ENCODE measurements at places on chromosomes 12 and 14. TPM values are rescaled to one million over a fixed set of nuclear protein-coding genes. Genes with fewer than 3 reads are reported as not detected.

The SRRM4 gene
- not detected for total RNA-seq

The CLEC4D gene
- not detected for total RNA-seq

The TPH2 gene
- not detected for total RNA-seq

The DUSP6 gene
- 87.9 TPM for total RNA-seq

The GPRC5A gene
- 0.10 TPM for total RNA-seq

- DNase-seq = no peak
- H3K27me3 ChIP-seq = no peaks in the 10 kb centered on the region
- H3K4me1 ChIP-seq = no peaks in the 10 kb centered on the region
- no peak overlapping the region for H3K27ac ChIP-seq
- peaks cover 24% of the 10 kb centered on the region for H3K36me3 ChIP-seq
Measured at GRCh38 chr14:34766606-34767005, 52.2 kb upstream of the CFL2 start.

DNA sequence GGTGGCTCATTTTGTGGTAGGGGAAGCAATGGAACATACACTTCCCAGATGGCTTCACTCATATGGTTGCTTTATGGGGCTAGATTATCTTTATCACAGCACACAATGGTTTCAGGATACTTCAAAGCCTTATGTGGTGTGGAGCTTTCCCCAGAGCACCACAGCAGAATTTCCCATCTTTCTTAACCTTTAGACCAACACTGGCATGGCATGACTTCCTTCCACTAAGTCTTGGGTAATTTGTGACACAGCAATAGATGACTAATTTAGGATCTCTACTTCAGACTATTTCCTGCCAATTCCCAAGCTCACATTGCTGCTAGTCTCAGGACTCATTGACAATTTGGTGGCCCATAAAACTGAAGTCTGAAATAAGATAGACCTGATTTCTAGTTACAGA lies 36.9 kb upstream of the DCN start:
- no peak for DNase-seq
- no peaks in the 10 kb centered on the region for H3K27me3 ChIP-seq
- no peak overlapping the region for H3K27ac ChIP-seq
- no peaks in the 10 kb centered on the region for H3K36me3 ChIP-seq

DNA sequence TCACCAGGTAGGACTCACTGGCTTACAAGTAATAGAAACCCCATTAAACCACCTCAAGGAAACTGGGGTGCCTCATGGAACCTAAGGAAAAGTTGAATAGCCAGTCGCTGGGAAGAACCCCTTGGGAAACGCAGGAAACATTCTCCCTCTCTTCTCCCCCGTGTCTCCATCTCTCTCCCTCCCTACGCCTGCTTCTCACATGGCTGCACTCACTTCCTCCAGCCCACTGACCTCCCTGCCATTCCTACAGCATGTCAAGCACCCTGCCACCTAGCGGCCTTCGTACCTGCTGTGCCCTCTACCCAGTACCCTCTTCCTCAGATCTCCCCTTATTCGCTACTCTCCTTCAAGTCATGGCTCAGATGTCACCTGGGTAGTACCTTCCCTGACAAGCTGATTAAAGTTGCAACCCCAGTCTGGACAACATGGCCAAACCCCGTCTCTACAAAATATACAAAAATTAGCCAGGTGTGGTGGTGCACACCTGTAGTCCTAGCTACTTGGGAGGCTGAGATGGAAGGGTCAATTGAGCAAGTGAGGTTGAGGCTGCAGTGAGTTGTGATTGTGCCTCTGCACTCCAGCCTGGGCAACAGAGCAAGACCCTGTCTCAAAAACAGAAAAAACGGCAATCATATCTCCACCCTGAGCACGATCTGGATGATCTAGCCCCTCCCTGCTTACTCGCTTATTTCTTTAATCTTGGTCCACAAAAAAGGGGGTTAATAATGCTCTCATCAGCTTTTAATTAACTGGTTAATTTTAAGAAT lies 6.4 kb upstream of the DTX1 start:
- no peak overlapping the region for H3K4me3 ChIP-seq
- H3K27me3 ChIP-seq = no peaks in the 10 kb centered on the region
- H3K4me1 ChIP-seq = peaks cover 8% of the 10 kb centered on the region
- no peaks in the 10 kb centered on the region for H3K36me3 ChIP-seq
- DNase-seq = no peak

DNA sequence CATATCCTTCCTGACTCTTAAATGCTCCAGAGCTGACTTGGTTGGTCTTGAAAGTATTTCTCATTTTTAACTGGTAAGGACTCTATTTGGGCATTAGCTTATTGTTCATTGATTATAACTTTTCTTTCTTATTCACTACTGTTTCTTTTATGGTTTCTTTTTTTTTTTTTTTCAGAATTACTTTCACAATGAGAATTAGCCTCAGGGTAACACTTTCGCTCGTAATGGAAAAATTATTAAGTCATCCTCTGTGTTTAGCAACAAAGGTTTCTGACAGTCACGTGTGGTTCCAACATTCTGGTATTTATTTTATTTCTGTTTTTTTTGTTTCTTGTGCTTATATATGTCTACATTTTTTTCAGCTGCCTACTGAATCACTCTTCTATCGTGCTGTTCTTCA lies 80.0 kb downstream of the METTL25 start:
- H3K36me3 ChIP-seq = peaks cover 19% of the 10 kb centered on the region
- no peak overlapping the region for H3K27ac ChIP-seq
- H3K4me1 ChIP-seq = peaks cover 4% of the 10 kb centered on the region
- no peaks in the 10 kb centered on the region for H3K27me3 ChIP-seq
- H3K4me3 ChIP-seq = no peak overlapping the region

GRCh38 chr12:1744932-1745331 lies 54.1 kb downstream of the ADIPOR2 start:
- H3K27ac ChIP-seq = no peak overlapping the region
- H3K27me3 ChIP-seq = no peaks in the 10 kb centered on the region
- no peak overlapping the region for H3K4me3 ChIP-seq
- H3K36me3 ChIP-seq = peaks cover 28% of the 10 kb centered on the region
- DNase-seq = no peak

DNA sequence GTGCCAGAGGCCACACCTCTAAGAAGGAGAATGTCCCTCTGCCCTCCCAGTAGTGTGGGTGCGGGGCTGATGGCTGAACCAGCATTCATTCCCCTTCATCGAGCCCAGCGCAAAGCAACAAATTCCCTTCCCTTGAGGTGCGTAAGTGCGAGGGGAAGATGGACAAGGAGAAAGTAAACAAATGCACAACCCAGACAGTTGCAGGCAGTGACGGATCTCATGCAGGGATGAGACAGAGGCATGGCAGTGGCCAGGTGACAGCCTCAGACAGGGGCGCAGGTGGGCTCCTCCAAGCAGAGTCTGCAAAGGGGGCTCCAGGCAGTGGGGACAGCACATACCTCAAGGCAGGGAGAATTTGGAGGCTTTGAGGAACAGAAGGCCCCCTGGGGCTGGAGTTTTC lies 2.3 kb upstream of the MYL2 start:
- H3K27ac ChIP-seq = no peak overlapping the region
- H3K36me3 ChIP-seq = no peaks in the 10 kb centered on the region
- H3K4me3 ChIP-seq = no peak overlapping the region
- H3K27me3 ChIP-seq = peaks cover 16% of the 10 kb centered on the region

DNA sequence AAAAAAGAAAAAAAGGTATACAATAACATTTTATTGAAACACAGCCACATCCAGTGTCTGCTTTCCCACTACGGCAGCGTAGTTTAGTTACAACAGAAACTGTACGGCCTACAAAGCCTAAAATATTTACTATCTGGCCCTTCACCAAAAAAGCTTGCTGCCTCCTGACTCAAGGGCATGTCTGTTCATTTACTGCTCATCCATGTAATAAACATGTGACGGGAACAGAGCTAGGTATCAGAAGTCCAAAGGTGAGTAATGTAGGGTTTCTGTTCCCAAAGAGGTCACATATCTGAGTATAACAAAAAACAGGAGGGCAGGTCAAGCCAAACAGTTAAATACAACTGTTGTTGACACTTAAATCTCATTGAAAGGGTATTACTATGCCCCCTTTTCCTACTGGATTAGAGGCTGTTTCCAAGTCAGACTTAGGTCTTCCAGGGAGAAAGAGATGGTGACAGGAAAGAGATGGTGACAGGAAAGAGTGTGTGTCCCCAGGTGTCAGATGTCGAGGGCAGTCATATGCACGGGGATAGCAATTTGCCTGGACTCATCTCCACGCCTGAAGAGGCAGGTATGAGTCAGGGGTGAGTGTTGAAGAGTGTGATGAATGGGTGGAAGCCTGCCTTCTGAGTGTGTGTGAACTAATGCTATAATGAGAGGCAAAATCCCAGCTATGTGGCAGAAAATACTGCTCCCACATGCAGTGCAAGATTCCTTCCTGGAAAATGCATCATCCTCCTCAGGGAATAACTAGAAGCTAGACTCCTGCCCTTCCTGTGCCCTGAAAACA lies 77.7 kb downstream of the MAP3K9 start:
- no peaks in the 10 kb centered on the region for H3K27me3 ChIP-seq
- no peak for DNase-seq
- H3K36me3 ChIP-seq = peaks cover 3% of the 10 kb centered on the region
- H3K27ac ChIP-seq = no peak overlapping the region
- H3K4me1 ChIP-seq = no peaks in the 10 kb centered on the region

DNA sequence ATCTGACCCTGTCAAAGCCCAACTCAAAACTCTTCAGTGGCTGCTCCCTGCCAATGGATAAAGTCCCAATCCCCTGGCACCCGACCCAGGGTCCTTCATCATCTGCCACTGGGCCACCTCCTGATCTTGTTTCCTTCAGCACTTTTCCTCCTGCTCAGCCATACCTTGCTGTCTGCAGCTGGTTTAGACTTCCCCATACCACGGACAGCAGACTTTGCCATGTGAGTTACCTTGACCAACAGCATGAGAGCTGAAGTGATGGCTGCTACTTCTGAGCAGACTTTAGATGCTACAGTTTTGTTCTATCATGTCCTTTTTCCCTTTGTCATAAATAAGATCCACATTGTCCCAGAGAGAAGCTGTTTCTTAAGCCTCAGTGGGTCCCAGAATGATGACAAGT lies 33.3 kb upstream of the STON2 start:
- no peak for DNase-seq
- no peak overlapping the region for H3K4me3 ChIP-seq
- H3K4me1 ChIP-seq = peaks cover 12% of the 10 kb centered on the region
- H3K36me3 ChIP-seq = peaks cover 1% of the 10 kb centered on the region
